M059J (cell line): ENCODE measurements at places on chromosomes 2 and 18.

DNA sequence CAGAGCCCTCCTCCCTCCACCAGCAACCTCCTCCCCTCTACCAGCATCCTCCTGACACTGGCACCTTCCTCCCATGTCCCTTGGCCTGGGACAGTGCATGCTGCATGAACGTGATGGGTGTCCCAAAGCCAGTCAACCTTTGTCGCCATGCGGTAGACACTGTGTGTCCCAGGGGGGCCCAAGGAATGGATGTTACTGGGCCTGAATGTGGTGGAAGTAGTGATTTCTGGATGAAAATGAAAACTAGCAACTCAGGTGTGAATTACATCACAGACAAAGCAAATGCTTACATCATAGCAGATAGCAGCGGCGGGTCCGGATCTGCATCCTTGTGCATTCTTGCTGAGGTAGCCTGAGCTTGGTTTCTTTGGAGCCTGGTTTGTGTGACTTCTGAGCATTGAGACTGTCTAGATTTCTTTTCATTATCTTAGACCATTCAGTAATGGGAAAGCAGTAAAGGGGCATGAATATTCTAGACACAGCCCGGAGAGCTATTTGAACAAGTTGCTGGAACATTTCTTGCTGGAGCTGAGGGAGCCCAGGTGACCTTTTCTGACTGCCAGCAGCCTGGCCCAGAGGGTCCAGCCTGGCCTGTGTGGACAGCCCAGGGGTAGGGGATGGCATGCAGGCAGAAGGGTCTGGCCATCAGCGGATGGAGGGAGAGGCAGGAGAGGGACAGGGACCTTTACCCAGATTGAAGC is 100.4 kb downstream of the FAM210A start:
- DNase-seq: no peak

DNA sequence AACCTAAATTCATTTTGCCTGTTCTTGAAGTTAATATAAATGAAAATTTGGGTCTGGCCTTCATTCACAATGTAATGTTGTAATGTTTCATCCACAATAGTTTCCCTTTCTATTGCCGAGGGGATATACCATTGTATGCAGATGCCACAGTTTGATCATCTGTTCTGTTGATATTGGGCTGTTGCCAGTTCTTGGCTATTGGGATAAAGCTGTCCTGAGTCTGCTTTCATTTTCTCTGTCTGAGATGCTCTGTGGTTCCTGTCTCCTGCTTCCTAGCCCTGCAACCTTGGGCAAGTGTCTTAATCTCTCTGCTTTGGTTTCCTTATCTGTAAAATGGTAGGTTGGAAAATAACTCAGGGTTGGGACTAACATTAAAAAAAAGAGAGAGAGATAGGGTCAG is 25.2 kb downstream of the B3GNT2 start:
- peak; percentile 47 for DNase-seq

DNA sequence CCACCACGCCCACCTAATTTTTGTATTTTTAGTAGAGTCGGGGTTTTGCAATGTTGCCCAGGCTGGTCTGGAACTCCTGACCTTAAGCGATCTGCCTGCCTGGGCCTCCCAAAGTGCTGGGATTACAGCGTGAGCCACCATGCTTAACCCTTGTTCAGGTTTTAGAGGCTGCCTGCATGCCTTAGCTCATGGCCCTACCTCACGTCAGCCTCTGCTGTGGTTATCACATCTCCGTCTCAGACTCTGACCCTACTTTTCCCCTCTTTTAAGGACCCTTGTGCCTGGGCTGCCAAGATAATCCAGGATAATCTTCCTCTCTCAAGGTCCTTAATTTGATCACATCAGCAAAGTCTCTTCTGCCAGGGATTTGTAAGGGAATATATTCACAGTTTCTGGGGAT is 98.2 kb upstream of the PMAIP1 start:
- no peak for DNase-seq

GRCh38 chr18:57025540-57025939 is 121.3 kb upstream of the BOD1L2 start:
- DNase-seq: peak; percentile 7

GRCh38 chr2:156539086-156539860 is 103.1 kb downstream of the GPD2 start:
- DNase-seq: no peak

DNA sequence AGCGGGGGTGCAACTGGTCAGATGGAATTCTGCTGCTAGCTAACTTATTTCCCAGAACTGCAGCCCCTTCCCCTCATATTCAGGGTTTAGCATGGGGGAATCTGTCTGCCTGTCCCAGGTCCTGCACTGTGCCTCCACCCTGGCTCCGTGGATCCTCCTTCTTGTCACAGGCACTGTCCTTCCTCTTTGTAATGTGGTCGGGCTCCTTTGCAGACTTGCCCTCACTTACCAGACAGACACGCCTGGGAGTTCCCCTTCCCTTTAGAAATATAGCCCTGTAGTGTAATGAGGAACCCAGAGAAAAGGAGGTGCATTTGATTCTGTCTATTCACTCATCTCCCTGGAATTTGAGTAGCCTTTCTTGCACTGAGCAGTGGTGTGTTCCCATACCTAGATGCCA is 108.7 kb downstream of the TRIM43 start:
- DNase-seq: no peak

DNA sequence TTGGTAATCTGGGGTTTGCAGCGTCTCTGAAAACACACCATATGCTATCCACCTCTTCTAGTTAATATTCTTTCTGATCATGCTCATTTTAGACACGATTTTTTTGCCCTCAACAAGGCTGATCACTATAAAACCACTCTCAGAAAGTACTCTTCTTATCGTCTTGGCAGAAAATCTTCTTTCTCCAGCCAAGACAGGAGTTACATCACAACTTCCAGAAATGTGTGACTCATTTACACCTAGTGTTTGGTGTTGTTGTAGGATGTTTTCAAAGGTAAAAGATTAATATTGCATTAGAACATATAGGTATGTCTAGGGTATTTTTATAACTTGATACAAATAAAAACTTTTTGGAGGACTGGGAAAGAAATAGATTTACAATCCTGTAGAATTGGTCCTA is 138.5 kb upstream of the NETO1 start:
- no peak for DNase-seq

- no peak for DNase-seq
Observed at GRCh38 chr2:110732422-110733413, at the start of gene ACOXL. Gene ACOXL (plus strand): TSS chr2:110732573. CDS start chr2:110768390, 35,817 bp downstream.

DNA sequence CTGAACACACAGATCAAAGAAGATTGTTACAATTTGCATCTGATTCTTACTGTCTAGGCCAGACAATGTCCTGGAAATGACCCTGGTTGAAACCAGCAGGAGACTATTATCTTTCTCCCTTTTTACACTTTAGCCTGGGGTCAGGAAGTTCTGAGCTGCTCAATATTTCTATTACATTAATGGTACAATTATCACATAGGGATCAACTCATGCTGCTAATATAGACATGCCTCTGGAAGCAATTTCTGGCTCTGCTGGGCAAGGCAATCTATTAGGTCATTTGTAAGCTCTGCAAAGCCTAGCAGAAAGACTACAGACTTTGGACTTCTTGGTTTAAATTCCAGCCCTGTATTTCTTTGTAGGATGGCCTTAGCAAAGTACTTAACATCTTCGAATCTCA is 205.3 kb downstream of the LRP1B start:
- DNase-seq: no peak

GRCh38 chr2:129055824-129056223 is 737.2 kb upstream of the HS6ST1 start:
- DNase-seq: no peak

GRCh38 chr2:149568138-149568537 is 19.4 kb downstream of the MMADHC start:
- DNase-seq: no peak

DNA sequence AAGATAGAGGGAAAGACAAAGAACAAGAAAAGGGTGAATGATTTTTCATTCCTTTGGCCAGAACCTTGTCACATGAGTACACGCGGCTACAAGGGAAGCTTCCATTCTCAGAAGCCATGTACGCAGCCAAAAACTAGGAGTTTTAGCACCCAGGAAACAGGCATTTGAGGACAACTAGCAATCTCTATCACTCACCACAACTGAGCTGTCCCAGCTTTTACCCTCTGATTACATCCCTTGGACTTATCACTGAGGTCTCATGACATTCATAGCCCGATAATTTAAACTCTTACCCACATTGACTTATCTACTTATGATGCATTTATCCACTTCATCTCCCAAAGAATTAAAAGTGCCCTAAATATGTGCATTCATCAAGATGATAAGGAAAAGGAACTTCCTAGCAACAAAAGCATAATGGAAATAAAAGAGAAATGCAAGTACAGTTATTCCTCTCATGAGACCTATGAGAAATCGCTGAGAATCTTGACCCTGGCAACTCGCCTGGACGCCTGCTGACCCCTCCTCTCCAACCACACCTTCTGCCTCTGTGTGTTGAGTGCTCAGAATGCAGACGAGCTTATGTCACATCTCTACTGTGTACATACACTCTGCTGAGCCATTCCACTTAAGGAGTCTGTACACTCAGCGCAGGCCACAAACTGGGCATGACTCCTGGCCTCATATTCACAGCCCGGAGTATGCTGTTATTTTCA is 28.7 kb upstream of the MFSD6 start:
- no peak for DNase-seq

- DNase-seq: no peak
Observed at GRCh38 chr2:220270481-220271070, 643.1 kb downstream of the SLC4A3 start.

DNA sequence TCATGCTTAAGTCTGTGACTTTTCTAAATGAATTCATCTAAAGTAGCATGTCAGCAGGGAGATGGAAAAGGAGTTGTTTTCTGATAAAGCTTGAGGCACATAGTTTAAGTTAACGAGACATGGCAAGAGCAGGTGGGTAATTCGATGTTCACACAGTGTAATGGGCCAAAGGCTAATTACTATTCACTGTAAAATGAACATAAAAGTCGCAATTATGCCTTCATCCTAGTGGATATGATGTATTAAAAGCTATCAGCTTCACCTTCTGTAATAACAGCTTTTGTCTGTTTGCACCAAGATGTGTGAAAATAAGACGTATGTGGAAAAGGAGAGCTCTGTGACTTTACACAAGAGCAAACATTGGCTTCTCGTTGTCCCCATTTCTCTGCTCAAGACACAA is 94.2 kb upstream of the CDH20 start:
- no peak for DNase-seq

- no peak for DNase-seq
Observed at GRCh38 chr2:83071914-83072313, 1387.2 kb downstream of the SUCLG1 start.
